DMS 273 treated with DMSO at 0.1 percent for 48 hours (cell line): ENCODE measurements at places on chromosomes 1 and 21.

GRCh38 chr1:57599236-57599994 lies 175.6 kb upstream of the DAB1 start:
- DNase-seq = no peak

DNA sequence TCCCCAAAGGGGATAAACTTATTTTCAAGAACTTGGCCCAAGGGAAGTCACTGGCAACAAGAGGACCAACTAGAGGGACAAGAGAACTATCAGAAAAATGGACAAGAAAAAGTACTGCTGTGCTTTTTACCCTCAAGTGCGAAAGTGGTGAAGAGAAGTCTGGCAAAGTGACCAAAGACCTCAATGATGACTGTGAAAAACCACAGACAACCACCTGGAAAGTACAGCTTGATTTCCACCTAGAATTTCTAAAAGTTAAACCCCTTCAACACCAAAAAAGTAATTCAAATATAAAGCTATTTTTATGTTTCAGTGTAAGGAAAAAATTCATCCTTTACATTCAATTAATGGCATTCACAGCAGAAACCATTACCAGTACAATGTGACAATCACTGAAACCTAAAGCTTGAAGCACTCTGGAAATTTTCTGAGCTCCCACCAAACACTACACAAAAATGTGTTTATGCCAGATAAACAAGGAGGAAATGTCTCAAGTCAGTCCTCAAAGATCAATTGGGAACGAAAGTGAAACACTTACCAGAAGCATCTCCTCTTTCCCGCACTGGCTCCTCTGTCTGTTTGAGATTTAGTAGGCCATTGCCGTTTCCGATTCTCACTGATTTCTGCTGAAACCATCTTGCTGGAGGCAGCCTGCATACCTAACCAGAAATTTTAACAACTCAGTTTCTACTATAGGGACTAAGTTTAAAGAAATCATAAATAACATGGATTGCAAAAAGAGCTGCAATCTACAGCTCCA lies 8.3 kb downstream of the SDE2 start:
- no peak for DNase-seq

- DNase-seq = peak; percentile 81
Measured at GRCh38 chr1:222124602-222125001, 382.7 kb upstream of the DUSP10 start.

DNA sequence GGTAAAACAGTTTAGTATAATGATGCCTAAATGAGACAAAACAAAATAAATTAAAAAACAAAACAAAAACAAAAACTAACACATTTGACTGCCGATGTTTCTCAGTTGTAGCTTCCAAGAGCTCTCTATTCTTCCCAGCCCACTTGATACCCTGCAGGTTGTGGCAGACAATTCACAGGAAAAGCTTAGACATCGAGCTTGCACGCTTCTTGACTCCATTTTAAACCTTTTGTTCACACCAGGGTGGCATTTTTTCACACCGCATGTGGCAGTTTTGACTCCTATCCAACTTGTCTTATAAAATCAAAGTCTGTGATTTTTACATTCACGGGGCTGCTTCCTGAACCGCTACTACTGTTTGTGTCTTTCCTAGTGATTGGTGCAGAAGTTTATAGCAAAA lies 575.9 kb downstream of the USP25 start:
- DNase-seq = no peak

DNA sequence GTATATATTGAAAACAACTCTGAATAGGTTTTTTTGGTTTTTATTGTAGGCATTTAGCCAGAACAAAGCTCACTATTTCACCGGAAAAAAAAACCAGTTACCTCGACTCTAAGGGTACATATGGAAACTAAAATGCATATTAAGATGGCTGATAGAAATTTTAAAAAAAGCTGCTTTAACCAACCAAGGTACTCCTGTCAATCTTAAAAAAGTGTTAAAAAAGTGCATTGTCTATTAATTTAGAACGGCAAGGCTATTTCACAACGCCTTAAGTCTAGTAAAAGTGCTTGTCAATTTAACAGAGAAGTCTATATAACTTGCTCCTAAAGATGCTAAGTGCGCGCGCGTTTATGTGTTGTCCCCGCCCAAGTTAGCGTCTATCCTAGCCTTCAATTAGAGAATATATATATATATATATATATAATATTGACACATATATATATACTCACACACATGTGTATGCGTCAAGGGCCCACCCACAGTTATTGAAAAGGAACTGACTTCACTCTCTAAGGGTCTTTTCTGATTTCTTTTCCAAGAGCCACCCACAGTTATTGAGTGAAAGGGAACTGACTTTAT lies 934 bp downstream of the ASPM start:
- DNase-seq = no peak

- DNase-seq = no peak
Measured at GRCh38 chr1:8251635-8252034, 66.3 kb upstream of the SLC45A1 start.

GRCh38 chr1:46197964-46198811 lies at the start of gene POMGNT1:
Gene POMGNT1, minus strand, starts transcription at chr1:46198434. Its CDS starts 613 bp downstream, at chr1:46197821.
- peak; percentile 21 for DNase-seq

GRCh38 chr1:155463865-155464650 lies 98.5 kb downstream of the ASH1L start:
- DNase-seq = no peak

- DNase-seq = no peak
Measured at GRCh38 chr1:15764890-15765289, 6.3 kb downstream of the FBLIM1 start.

GRCh38 chr1:48677306-48678287 lies 99.1 kb downstream of the BEND5 start:
- DNase-seq = peak; percentile 30

DNA sequence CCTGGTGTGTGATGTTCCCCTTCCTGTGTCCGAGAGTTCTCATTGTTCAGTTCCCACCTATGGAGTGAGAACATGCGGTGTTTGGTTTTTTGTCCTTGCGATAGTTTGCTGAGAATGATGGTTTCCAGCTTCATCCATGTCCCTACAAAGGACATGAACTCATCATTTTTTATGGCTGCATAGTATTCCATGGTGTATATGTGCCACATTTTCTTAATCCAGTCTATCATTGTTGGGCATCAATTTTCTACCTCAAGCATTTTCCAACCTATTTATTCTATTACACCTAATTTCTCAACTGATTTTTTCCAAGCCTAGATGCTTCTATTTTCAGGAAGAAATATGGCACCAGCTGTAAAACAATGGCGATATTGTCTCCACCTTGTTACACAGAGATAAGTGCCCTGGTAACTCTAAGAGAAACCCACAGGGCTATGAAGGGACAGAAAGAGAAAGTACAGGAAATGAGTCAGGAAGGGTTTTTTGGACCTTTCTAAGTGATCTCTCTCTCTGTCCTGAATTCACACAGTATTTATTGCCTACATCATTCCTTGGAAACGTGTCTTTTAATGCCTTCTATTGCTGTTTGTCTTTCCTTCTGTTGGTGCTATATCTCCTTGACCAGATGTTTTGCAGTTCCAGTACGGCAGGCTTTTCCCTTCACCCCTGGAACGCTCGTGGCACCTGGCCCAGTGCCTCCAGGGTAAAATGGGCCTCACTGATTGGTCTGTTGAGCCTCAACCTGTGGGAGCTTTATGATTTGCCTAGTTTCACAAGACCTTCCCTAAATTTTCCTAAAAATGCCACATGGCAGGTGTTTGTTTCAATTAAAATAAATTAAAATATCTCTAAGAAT lies 14.6 kb upstream of the JAK1 start:
- no peak for DNase-seq

GRCh38 chr1:112263453-112263852 lies 132.6 kb upstream of the CTTNBP2NL start:
- no peak for DNase-seq

DNA sequence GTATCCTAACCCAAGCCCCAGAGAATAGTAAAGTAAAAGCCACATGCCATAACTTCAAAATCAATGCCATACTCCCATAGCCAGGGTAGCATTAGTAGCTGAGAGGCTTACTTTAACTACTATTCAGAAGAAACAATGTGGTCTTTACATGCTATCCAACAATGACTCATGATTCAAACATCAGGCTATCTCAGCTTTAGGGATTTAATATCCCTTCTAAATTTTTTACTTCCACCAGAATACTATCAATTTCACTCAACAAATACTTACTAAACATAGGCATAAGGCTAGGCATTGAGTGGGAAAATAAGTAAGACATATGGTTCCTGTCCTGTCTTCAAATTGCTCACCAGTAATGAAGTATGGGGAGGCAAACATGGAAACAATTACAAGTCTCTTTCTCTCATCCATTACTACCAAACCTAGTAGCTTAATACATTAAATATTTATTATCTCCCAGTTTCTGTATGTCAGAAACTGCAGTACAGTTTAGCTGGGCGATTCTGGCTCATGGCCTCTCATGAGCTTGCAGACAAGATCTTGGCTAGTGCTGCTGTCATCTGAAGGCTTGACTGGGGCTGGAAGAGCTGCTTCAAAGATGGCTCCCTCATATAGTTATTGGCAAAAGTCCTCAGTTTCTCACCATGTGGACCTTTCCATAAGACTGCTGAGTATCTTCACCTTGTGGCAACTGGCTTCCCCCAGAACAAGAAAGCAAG lies 30.7 kb downstream of the EVI5 start:
- no peak for DNase-seq

DNA sequence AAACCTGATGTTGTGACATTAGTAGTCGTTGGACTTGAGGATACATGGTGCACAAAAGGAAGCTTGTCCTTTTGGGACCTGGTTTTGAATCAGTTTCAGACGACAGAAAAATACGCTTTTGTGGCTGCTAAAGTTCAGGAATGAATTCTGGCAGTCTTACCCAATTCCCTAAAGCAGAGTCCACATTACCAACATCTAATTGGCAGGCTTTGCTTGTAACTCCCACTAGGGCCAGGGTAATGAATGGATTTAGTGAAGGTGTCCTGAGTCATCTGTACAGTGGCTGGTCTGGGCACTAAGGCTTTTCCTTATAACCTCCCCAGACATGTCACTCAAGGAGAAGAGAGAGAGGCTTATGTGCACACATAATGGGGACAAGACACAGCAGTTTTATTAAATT lies 66.2 kb upstream of the RNPC3 start:
- DNase-seq = no peak

- no peak for DNase-seq
Measured at GRCh38 chr1:43557744-43558245, 27.1 kb downstream of the PTPRF start.

GRCh38 chr1:162551969-162552683 lies 9.4 kb upstream of the UAP1 start:
- no peak for DNase-seq

GRCh38 chr1:201288007-201288406 lies 4.7 kb downstream of the PKP1 start:
- DNase-seq = no peak

DNA sequence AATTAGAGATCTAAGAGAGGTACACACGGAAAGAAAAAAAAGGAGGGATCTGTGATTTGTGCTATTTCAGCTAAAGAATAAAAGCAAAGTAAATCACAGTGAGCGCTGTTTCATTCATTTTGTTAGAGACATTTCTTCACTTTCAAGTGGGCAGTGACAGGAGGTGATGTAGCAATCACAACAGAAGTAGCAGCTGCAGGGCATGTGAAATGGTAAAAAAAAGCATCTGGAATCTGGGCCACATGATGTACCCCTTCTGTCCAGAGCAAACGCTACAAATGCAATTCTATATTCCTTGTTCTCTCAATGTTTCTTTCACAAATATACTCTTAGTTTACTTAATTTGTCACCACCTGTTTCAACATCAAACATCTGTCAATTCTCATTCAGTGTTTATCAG lies 786.5 kb downstream of the LRRIQ3 start:
- no peak for DNase-seq

DNA sequence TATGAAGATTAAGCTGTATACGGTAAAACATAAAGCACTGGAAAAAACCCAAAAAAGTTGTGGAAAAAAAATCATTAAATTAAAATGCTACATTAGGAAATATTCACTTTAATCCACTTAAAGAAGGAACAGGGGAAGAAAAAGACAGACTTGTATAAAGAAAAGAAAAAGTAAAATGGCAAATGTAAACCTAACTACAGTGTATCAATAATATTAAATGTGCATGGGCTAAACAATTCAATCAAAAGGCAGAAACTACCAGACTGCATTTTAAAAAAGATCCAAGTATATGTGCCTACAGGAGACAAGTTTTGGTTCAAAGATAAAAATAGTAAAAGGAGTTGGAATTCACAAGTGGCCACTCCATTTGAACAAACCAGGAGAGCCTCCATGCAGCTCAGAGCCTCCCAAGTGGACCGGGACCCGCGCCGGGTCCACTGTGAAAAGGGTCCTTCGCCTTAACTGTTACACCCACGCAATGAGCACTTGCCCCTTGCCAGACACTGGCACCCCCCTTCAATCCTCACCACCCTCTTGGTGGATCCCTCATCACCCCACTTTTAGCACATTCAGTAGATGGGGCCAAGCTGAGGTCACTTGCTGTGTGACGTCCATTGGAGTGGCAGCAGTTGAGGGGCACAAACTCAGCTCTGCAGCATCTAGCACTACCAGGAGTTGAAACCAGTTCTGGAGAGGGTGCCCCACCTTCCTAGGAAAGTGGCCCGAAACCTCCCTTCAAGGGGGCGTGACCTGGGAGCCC lies 898 bp downstream of the C1orf174 start:
- DNase-seq = no peak

- no peak for DNase-seq
Measured at GRCh38 chr1:230979952-230980351, 1.1 kb downstream of the ARV1 start.

DNA sequence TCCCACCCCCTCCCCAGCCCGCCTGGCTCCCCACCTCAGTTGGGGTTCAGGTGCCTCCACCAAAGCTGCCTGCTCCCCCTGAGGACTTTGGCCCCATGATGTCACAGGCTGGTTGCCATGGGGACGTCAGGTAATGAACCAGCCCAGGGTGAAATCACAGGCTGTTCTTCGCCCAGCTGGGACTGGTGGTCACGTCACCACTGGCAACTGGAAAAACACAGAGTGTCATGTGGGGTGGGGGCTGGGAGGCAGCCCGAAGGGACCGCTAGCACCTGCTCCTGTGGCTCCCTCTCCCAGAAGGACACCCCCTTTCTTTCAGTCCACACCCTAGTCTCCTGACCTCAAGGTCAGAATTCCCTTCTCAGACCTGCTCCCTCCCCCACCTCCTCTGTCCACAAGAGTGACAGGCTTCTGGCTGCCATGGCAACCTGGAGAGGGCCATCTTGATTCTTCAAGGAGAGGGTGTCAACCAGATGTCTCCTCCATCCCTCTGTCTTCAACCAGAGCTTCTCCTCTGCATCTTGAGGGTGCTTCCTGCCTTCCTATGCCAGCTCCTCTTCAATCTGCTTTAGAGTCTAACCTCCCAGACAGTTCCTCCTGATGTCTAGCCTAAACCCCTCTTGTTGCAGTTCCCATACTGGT lies 6.2 kb downstream of the FAM131C start:
- DNase-seq = no peak

- DNase-seq = peak; percentile 6
Measured at GRCh38 chr1:21764615-21765423, 18.1 kb downstream of the USP48 start.

DNA sequence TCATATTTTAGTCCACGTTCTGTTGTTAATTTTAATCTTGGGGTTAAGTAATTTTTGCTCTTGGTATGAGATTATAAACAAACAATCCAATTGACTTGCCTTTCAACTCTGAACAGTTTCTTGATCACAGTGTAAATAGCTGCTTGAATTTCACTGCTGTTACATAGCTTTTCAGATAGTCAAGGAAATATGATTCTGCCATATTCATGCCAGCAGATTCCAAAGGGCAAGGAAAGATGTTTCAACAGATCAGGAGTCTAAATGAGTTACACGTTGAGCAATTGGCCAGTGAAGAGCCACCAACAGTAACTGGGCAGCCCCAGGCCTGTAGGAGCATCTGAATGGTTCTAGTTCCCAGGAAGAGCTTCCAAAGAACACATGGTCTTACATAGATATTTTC lies 93.6 kb downstream of the LEPR start:
- no peak for DNase-seq

- no peak for DNase-seq
Measured at GRCh38 chr1:221630236-221630635, 111.7 kb downstream of the DUSP10 start.
